CD4-positive, alpha-beta memory T cell (primary cell): ENCODE measurements at places on chromosomes 6 and 20.

DNA sequence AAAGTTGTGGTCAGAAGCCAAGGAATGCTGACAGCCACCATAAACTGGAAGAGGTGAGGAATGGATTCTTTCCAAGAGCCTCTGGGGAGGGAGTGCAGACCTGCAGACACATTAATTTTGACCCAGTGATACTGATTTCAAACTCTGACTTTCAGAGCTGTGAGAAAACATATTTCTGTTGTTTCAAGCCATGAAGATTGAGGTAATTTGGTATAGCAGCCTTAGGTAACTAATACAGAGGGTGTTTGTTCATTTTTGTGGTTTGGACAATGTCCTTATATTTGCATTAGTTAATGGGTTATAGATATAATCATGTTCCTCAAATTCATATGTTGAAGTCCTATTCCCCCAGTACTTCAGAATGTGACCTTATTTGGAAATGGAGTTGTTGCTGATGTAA, 85.4 kb upstream of the GTSF1L start:
- no peak for DNase-seq

- no peak for DNase-seq
These were observed 29.7 kb downstream of the SLC12A5 start for GRCh38 chr20:46058599-46059281.

DNA sequence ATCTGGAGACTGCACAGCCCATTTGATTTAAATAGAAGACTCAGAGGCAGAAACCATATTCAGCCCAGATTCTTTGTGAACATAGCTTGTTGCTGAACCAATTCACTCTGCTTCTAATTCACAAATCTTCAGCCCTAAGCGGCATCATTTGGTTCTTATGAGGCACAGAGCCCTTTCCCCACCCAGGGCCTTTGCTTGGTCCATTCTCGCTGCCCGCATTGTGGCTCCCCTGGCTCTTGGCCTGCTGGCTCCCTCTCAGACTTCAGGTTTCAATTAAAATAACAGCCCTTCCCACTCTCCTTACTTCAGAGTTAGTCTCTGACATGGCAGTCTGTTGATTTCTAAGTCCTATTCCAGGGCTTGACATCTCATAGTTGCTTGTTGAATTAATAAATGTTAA, 9.4 kb upstream of the TMEM14A start:
- DNase-seq, result no peak

DNA sequence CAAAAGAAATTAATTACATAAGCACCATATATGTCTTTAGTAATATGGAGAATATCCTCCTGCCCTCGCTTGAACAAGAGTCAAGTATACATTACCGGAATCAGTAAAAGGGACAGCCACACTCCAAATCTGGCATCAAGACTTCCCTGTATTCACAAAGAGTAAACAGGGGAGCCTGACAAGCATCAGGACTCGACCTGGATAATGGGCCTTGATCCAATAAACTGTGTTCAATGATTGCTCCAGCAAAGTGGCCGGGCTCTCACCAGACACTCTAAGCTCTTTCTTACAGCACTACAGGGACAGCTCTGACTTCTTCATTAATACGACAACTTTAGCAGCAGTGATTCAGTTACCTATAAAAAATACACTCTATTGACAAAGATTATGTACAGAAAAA, 307.9 kb upstream of the POU3F2 start:
- DNase-seq, result no peak

DNA sequence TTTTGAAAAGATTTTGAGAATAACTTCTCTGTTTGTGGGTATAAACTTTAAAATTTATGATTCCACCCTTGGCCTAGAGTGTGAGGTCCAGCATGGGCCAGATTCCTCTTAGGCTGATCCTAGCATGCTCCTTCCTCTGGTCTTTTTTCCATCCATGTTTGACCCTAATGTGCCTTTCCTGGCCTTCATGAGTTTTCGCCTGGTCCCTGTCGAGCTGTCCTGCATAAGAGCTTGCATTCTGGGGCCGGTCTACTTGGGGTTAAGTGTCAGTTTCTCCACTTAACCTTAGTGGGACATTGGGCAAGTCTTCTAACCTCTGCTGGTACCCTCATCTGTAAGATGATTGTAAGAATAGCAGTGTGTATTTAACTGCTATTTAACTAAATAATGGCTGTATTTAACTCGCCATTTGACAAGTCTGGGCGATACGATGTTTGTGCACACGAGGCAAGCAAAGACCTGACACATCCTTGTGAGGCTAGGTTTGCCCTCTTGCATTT, 40.7 kb upstream of the TAGAP start:
- DNase-seq, result no peak

GRCh38 chr6:83592770-83593394, 80.5 kb downstream of the PRSS35 start:
- no peak for DNase-seq

DNA sequence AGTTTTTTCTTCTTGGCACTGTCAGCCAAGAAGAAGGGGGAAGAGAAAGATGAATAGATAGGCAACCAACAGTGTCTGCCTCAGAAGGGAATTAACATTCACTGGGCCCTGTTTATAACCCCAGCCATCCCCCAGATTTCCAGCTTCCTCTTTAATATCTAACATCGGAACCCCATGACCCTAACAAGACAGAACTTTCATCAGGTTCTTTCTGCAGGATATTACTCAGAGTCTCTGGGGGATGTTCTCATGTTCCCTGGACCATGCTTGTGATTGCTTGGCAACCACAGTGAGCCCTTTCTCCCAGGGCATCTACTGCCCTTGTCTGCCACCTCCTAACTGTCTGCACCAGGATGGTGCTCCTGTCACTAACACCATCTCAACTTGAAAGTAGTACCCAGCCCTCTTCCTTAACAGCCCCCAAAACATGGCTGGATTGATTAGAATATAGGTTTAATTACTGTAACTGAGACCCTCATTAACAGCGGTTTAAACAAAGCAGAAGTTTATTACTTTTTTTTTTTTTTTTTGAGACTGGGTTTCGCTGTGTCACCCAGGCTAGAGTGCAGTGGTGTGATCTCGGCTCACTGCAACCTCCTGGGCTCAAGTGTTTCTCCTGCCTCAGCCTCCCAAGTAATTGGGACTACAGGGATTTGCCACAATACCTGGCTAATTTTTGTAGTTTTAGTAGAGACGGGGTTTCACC, 12.0 kb upstream of the PTPN1 start:
- DNase-seq, result no peak

DNA sequence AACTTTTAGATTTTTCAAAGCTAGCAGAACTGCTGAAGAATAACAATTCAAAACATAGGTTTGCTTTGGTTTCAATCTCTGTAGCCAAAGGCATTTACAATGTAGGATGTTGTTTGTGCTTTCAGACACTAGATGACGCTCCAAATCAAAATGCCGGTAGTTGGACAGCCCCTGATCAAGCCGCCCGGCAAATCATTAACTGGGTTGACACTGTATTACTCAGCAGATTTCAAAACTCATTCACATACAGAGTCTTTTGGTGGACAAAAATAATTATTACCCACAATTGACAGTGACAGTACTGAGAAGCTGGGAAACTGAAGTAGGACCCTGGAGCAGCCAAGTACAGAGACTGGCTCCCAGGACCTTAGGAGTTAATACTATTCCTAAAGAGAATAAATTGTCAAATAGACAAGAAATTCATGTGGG, 21.3 kb upstream of the HFE start:
- DNase-seq, result peak; percentile 70
